ENCODE measurements at places on chromosomes 7 and 10. TPM values are rescaled to one million over a fixed set of nuclear protein-coding genes. Genes with fewer than 3 reads are reported as not detected.

PNLIP gene
- total RNA-seq, result not detected

NUDT13 gene
- total RNA-seq, result 0.72 TPM

UTF1 gene
- not detected for total RNA-seq

GNGT1 gene
- not detected for total RNA-seq

DENND2A gene
- not detected for total RNA-seq

HOXA2 gene
- not detected for total RNA-seq

ZNF365 gene
- total RNA-seq, result 0.10 TPM

COL13A1 gene
- total RNA-seq, result not detected

EIF4H gene
- 518 TPM for total RNA-seq

PRPS1L1 gene
- not detected for total RNA-seq

TBATA gene
- not detected for total RNA-seq

EVX1 gene
- not detected for total RNA-seq

RNF32 gene
- 0.64 TPM for total RNA-seq

TACC2 gene
- not detected for total RNA-seq

Measured in activated naive CD4-positive, alpha-beta T cell treated with anti-CD3 and anti-CD28 coated beads for 36 hours (primary cell).